ENCODE measurements at places on chromosomes 7 and 10. TPM values are rescaled to one million over a fixed set of nuclear protein-coding genes. Genes with fewer than 3 reads are reported as not detected.

Gene KLF14
- total RNA-seq, result not detected

Gene SVOPL
- total RNA-seq, result not detected

Gene ADAM22
- 12.1 TPM for total RNA-seq

Gene CYP3A7
- not detected for total RNA-seq

Gene C7orf57
- total RNA-seq, result not detected

Gene SLC16A9
- 23.1 TPM for total RNA-seq

DNA sequence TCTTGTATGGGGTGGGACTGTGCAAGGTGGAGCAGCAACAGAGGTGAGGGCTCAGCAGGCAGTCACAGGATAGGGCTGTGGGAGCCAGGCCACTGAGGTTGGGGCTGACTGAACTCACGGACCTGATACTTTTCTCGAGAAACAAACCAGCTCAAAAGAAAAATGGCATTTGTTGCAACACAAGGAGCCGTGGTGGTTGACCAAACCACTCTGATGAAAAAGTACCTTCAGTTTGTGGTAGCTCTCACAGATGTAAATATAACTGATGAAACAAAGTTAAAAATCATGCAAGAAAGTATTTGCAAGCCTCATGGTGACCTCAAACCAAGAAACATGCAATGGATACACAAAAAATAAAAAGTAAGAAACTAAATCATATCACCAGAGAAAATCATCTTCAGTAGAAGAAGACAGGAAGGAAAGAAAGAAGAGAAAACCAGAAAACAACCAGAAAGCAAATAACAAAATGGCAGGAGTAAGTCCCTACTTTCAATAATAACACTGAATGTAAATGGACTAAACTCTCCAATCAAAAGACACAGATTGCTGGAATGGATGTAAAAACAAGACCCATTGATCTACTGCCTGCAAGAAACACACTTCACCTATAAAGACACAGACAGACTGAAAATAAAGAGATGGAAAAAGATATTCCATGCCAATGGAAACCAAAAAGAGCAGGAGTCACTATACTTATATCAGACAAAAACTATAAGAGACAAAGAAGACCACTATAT, 48.9 kb upstream of the DUSP5 start:
- no peak for DNase-seq

- DNase-seq, result no peak
Observed at GRCh38 chr10:122802282-122802681, 43.4 kb downstream of the CUZD1 start.

DNA sequence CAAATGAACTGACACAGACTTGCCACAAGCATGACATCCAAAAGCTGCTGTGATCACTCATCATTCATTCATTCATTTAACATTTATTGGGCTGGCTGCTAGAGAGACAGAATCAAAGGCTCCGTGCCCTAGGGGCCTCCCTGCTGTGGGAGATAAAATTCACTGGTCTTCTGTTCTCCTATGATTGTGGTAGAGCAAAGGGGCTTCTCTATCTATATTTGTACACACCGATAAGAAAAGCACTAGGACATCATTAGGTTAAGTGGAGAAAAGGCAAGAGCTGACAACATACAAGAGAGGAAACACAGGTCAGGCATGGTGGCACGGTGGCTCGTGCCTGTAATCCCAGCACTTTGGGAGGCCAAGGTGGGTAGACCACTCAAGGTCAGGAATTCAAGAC, 847.0 kb downstream of the TYW1 start:
- no peak for DNase-seq

DNA sequence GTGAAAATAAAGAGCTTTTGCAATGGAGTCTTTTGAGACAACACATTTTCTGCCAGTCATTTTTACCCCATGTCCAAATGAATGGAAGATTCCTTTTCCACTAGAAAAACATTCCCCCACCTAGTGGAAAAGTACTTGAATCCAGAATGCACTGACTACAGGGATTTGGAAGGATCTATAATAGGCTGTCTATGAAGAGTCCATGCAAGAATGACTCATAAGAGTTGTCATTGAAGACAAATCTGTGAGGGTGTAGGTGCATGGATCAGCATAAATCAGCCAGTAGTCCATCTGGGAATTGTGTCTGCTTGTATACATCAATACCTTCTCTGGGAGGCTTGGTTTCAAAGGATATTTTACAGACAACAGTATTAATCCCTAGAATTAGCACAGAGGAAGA, 32.5 kb upstream of the TRUB1 start:
- DNase-seq, result no peak

DNA sequence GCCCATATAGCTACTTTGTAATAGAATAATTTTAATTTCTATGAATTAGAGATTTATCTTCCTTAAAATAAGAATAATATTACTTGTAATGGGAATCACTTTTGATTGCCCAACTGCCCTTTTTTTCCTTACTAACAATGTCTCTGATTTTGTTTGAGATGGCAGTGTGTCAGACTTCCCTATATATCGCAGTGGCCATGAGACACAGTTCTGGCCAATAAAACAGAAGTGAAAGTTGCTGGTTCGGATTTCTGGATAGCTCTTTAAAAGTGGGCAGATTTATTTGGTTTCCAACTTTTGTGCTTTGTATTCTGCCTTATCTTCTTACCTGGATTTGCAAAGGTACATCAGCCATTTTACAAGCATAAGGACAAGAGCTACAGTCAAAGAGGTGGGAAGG, 170.2 kb downstream of the PPP1R17 start:
- no peak for DNase-seq

DNA sequence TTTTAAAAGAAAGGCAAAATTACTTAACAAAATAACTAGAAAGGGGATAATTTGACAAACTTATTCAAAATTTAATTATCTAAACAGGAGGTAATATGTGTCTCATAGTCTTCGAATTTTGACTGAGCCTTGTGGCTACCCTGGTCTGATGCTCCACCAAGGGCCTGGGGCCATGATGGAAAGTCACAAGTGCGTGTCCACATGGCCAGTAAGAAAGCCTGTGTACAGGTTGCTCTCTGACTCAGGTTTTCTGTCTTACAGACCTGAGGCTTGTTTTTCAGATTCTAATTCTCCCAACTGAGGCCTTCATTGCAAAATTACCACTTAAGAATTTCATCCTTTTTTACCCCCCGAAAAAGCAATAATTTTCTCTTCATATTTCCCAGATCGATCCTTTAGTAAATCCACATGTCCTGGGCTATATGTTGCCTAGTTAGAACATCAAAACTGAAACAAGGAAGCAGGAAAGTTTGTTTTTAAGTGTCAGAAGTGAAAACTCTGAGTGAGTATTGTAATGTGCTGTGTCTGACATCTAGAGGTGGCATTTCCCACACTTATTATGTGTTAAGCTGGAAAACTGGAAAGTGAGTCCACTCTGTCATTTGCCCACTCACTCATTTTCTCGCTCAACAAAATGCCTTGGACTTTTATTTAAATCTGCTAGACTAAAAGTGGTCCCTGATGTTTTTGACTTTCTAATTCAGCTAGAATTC, 10.0 kb downstream of the CYP3A43 start:
- no peak for DNase-seq

DNA sequence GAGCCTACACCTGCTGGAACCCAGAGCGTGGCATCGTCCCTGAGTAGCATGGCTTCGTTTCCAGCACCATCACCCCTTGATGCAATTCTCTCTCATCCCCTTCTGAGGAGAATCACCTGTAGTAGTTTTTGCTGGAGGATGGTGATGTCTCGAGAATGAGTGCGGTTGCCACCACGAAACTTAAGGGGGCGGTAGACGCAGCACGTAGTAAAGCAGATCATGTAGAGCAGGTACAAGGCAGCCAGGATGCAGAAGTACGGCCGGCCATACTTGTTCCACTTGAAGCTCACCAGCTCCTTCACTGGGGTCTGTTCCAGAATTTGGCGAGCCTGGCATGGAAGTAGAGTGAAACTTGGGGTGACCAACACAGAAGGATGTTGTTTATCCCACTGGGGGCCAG, 8.1 kb downstream of the TRPV5 start:
- DNase-seq, result no peak

DNA sequence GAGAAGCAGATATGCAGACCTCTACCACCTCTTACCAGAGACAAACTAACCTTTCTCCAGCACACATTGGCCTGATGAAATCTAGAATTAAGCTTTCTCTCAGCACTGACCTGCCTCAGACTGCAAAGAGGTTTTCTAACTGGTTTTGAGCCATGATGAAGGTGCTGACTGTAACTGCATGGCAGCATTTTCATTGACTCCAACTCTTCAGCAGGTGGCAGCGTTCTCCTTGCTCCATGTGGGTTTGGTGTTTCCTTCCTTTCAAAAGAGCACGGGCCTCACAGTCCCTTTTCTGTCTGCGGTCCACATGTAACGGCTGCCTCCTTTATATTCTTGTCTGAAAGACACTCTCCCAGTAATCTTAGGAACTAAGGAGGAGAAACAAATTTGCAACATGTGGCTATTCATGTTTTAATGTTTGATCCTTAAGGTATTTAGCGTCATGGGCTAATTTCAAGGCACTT, 12.6 kb downstream of the KLLN start:
- DNase-seq, result peak; percentile 13

DNA sequence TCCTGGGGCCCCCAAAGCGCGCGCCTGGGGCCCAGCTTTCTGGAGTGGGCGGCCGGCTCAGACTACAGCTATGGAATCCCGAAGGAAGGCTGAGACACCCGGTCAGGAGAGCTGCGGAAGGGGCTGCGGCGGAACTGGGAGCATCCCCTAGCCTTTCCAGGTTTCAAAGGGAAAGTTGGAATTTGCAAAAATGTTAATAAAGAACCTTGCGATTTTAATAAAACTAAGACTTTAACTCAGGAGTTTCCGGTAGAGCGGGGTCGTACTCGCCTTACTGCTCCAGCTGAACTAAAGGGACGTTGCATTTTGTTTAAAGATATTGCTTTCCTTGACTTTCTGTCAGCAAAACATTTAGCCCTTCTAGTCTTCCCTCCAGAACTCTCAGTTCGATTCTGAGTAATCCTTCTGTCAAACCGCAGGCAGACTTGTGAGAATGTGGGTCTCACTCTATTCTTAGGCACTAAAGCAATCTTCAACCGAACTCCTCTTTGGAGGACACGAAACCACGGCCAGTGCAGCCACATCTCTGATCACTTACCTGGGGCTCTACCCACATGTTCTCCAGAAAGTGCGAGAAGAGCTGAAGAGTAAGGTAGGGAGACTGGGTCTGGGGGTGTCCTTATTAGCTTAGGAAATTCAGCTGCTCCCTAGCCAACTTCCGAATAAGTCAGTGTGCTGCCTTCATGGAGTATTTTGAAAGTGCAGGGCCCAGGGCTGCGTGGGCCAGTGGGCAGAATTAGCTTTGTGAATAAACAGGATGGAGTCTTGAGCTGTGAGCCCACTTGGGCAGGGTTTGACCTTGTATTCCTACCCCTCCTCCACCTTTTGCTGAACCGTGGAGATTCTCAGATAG, 1.9 kb downstream of the CYP26A1 start:
- no peak for DNase-seq

- peak; percentile 65 for DNase-seq
Observed at GRCh38 chr10:132142396-132143161, 44.2 kb upstream of the DPYSL4 start.

DNA sequence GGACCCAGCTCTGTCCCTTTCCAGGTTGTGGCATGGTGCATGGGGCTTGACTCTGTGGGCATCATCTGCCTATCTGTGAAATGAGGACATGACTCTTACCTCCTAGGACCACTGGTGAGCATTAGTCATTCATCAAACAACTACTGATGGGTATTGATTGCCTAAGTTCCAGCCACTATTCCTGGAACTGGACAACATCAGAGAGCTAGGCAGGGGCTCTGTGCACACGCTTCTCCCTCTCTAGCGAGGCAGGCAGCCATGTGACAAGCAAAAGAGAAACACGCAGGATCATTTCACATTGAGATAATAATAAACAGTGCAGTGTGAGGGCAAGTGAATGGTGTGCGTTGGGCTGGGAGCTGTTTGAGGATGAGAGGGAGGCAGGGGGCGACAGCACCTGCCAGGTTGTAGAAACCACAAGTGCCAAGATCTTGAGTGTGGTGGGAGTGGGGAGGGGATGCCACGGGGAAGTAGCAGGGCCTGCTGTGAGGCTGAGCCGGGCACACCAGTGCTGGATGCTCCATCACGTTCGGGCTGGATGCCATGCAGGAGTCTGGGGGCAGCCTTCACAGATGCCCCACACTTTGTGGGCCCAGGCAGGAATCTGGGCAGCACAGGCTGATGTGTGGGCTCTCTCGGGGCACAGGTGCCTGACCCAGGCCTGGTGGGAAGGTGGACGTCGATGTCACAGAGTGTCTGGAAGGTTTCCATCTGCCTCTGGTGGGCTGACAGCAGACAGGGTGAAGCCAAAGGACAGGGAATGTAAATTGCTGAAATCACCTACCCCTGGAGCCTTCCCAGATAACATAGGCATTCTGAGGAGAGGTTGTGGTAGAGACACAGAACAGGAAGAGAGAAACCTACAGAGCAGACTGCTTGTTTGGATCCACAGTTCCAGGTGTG, 405.5 kb downstream of the RPS24 start:
- no peak for DNase-seq

DNA sequence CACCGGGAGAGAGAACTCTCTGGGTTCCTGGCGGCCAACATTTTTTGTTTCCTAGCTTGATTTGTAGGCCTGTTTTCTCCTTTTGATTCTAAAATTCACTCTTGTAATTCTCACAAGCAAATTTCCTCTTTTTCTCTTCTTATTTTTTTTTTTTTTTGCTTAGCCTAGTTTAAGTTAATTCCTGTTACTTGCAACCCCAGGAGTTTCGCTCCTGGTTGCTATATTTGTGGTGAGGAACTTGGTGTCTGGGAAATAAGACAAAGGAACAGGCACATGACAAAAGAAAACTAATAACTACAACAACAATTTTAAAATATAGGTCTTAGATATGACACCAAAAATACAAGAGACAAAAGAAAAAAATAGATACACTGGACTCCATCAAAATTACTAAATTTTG, 6.7 kb downstream of the AOAH start:
- DNase-seq, result no peak

GRCh38 chr7:64559206-64559605, 3.7 kb downstream of the ZNF680 start:
- DNase-seq, result no peak

DNA sequence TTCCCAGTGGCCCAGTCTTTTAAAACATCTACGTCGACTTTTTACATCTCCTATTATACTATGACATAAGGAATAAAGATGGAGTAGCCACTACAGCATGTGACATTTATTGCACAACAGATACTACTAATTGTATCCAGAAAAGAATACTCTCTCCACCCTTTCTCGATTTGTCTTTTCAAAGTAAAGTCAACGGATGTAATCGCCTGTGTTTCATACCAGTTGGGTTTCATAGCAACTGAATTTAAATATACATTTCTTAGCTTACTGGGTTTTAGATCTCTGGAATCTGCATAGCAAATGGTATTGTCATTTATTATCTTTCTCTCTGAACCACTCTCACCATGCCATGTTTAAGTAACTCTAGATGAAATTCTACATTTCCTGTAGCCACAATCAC, 86.4 kb upstream of the TRIL start:
- no peak for DNase-seq

DNA sequence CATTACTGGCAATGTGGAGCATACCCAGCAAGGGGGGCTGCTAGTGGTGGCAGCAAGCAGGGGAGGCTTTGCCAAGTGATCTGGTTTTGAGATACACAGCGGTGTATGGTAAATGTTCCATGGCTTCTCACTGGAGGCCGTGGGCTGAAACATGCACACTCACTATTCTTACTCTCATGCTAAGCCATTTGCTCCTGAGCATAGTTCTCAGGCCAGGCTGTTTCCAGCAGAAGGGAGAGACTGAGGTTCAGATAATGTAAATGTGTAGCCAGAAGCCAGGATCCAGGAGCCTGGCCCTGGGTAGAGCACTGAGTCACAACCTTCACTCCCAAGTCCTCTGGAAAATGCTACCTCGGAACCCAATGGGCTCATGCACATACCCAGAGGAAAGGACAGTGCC, 757.9 kb downstream of the GRID1 start:
- DNase-seq, result no peak
